ENCODE measurements at places on chromosomes 6 and 20. TPM values are rescaled to one million over a fixed set of nuclear protein-coding genes. Genes with fewer than 3 reads are reported as not detected.

The TRIM15 gene
- not detected for total RNA-seq

The PCK1 gene
- total RNA-seq, result 0.05 TPM

The UNC5CL gene
- total RNA-seq, result 0.57 TPM

The CYP39A1 gene
- total RNA-seq, result not detected

The RBPJL gene
- total RNA-seq, result not detected

The MUC22 gene
- total RNA-seq, result not detected

The OPN5 gene
- total RNA-seq, result not detected

The GSTA1 gene
- not detected for total RNA-seq

The IYD gene
- total RNA-seq, result not detected

The TREML4 gene
- total RNA-seq, result not detected

The PACSIN1 gene
- not detected for total RNA-seq

The LY6G6F gene
- total RNA-seq, result not detected

The KLHDC3 gene
- total RNA-seq, result 30.4 TPM

The KHDRBS2 gene
- total RNA-seq, result not detected

The HLA-DMB gene
- 2.3 TPM for total RNA-seq

The NMBR gene
- total RNA-seq, result not detected

The MDFI gene
- total RNA-seq, result 0.74 TPM

The MSH5 gene
- total RNA-seq, result 13.0 TPM

The CDH26 gene
- total RNA-seq, result 0.10 TPM

The HIVEP1 gene
- total RNA-seq, result 12.6 TPM
